K562 (cell line): ENCODE measurements at places on chromosomes 7 and 10.

- peak; percentile 0 for DNase-seq
These were observed 78.3 kb downstream of the ATRNL1 start for GRCh38 chr10:115171392-115171960.

- no peak for DNase-seq
These were observed 385 bp downstream of the IGF2BP3 start for GRCh38 chr7:23469961-23470250.

DNA sequence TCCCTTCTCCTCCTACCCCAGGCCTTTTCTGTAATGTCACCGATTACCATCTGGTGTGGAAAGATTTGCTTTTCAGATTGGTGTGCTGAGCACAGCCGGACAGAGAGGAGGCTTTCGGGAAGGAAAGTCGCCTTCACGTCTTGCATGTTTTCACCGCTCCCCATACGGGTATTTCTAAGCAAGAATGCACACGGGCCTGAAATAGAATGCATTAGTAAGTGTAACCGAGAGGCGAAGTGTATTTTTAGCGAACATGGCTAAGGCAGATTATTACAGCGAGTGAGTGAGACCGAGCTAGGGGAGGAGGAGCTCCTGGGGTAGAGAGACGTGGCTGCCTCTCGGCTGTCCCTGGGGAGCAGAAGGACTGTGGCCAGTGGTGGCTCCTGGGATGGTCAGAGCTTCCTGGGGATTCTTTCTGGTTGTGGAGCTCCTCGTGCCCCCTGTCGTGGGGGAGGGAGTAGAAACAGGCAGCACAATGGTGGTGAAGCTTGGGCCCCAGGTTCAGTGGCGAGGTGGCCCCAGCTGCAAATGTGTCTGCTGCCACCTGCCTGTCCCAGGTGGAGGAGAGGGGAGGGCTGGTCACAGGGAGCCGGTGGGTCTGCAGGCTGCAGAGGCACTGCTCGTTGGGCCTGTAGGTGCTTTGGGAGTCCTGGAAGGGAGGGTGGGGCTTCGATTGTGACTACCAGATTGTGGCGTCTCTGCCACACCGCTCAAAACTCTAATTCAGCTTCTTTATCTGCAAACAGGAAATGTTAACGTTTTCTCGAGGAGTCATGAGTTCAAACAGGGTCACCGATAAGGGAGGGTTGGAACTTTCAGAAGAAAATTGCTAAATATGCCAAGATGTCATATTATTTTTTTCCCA, 135.8 kb downstream of the CAMK1D start:
- DNase-seq, result no peak

DNA sequence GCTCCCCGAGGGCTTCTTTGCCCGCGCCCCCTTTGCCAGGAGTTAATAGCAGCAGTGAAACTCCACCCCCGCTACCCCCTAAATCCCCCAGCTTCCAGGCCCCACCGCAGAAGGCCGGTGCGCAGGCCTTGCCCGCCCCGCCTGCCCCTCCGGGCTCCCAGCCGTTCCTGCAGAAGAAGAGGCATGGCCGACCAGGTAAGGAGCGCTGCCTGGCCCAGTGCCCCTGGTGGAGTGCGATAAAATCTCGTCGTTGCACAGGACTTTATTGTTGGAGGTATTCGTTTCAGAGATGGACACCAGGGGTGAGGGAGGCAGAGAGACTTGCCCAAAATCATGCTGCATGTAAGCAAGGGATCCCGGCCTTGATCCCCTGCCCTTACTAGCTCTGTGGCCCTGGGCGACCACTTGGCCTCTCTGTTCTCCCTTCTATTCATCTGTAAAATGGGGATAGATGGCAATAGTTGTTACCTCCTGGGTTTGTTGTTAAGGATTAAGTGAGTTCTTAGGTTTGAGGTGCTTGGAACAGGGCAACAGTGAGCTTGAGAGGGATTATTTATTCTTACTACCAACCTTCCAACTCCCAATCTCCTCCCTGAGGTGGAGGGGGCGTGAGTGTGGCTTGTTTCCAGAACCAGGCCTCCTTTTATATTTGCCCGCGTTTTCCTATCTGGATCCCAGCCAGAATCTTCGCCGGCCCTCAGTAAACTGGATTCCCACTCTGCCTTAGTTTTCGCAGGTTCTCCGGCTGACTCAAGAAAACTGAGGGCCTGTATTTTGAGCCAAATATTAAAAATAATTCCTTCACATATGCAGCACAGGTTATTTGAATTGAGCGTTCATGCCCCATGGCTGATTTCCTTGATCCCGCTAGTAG, 78.3 kb downstream of the WIPF3 start:
- no peak for DNase-seq

- no peak for DNase-seq
These were observed 247.9 kb downstream of the PTEN start for GRCh38 chr10:88111294-88111693.

GRCh38 chr10:38038107-38038931, 27.8 kb downstream of the ZNF33A start:
- DNase-seq, result no peak

- DNase-seq, result peak; percentile 22
These were observed 7.6 kb upstream of the SLC26A3 start for GRCh38 chr7:107810626-107811025.

- DNase-seq, result no peak
These were observed 73.3 kb downstream of the ZMIZ1 start for GRCh38 chr10:79142064-79142491.

DNA sequence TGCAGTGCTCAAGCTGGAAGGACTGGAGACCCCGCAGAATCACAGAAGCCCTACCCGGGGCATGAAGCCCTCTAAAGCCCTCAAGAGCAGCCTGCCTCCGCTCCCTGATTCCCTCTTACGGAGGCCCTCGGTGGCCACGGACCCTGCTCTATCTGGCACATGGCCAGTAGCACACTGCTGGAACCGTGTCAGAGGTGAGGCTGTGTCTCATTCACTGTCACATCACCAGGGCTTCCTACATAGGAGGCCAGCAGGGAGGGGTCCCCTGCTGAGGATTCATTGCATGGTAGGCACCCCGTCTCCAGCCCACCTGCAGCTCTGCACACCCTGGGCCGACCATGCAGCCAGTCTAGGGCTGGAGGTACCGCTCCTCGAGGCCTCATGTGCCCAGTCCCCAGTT, 259.2 kb downstream of the TNS3 start:
- DNase-seq, result no peak

DNA sequence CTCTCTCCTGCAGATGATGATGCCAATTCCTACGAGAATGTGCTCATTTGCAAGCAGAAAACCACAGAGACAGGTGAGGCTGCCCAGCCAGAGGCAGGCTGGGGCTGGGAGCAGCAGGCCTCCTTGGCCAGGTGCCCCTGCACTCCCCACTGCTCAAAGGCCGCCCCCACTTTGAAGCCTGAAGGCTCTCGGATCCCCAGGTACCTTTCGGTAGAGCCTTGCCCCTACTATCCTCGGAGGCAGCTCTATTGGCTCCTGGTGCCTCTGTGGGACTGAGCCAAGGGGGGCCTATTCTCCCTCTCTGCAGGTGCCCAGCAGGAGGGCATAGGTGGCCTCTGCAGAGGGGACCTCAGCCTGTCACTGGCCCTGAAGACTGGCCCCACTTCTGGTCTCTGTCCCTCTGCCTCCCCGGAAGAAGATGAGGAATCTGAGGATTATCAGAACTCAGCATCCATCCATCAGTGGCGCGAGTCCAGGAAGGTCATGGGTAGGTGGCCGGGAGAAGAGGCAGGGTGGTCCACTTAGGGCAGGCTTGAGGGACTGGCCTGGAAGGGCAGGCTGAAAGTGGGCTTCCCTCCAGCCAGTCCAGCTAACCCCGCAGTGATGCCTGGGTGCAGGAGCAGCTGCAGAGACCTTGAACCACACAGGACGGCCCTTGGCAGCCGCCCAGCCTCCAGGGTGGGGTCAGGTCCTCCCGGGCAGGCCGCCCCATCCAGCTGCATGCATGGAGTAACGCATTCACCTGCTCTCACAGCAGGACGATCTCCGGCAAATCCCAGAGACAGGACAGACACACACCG, 14.1 kb downstream of the LAT2 start:
- no peak for DNase-seq

GRCh38 chr10:61944410-61945147, 43.1 kb downstream of the ARID5B start:
- DNase-seq, result no peak

DNA sequence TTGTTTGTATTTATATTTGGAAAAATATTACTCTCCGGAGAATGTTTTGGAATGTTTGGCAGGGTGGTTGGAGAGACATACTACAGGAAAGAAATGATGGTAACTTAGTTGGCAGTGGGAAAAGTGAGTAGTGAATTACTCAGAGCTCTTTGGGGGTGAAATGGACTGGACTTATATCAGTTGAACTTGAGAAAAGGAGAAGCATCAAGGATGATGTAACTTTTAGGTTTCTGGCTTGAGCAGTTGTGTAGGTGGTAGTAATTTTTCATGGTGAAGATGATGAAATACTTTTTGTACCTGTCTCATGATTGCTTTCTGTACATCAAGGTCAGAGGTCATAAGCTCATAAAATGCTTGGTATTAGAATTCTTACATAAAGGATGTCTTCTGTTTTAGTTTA, 617.2 kb downstream of the AUTS2 start:
- no peak for DNase-seq

DNA sequence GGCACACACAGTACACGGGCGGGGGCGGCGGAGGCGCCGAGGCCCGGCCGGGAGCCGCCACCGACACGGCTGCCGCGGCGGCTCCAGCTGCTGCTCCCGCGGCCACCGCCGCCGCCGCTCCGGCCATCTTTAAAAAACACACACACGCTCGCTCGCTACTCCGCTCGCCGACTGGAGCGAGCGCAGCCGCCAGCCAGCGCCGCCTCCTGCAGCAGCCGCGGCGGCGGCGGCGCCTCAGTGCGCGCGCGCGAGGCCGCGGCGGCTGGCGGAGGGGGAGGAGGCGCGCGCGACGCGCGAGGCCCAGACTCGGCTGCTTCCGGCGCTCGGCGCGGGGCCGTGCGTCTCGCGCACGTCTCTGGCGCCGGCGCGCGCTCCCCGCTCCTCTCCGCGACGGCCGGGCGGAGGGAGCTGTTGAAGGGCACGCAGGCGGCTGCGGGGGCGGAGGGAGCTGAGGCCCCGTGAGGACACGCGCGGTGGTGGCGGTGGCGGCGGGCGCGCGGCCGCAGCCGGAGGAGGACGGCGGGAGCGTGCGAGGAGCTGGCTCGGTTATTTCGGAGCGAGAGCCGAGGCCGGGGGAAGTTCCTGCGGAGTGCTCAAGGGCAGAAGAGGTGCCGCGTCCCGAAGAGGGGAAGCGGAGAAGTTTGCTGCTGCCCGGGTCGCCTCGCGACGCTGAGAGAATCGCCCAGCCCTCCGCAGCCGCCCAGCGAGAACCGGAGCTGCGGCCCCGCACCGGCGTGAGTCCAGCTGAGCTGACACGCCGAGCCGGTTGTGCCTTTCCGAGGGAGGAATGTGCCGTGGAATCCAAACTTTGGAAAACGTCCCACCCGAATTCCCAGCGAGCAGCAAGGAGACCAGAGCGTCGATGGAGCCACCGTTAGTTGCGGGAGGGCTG, at the start of gene KDM7A:
TSS of gene KDM7A (minus strand) at position 173 of the 892 bp plus-strand sequence. CDS start at position 127, 46 bp downstream.
- peak; percentile 96 for DNase-seq

GRCh38 chr7:30853576-30853975, 58.1 kb upstream of the AQP1 start:
- no peak for DNase-seq

GRCh38 chr10:24417053-24417452, 208.1 kb downstream of the KIAA1217 start:
- no peak for DNase-seq

- no peak for DNase-seq
These were observed 674.9 kb upstream of the POM121L12 start for GRCh38 chr7:52360541-52360940.

GRCh38 chr7:32273297-32273696, 203.1 kb upstream of the PDE1C start:
- DNase-seq, result no peak

- peak; percentile 84 for DNase-seq
These were observed at the start of gene PCGF6 for GRCh38 chr10:103350517-103351260. TSS of gene PCGF6 (minus strand) at chr10:103351140. CDS start at chr10:103351066, 74 bp downstream.

DNA sequence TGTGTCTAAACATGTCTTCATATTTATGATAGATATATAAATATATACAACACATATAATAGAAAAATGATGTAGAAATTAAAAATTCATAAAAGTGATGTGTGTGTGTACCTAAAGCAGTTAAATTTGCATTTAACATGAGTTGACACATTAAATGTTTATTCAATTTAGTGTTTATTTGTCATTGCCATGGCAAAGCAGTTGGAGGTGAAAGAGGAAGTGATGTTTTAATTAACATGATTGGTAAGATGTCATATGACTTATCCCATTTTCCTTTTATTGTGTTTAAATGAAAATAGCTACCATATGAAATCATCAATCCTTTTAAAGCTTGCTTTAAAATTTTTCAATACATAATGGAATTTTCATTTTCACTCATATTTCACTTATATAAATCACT, 452.6 kb downstream of the SUGCT start:
- DNase-seq, result no peak

DNA sequence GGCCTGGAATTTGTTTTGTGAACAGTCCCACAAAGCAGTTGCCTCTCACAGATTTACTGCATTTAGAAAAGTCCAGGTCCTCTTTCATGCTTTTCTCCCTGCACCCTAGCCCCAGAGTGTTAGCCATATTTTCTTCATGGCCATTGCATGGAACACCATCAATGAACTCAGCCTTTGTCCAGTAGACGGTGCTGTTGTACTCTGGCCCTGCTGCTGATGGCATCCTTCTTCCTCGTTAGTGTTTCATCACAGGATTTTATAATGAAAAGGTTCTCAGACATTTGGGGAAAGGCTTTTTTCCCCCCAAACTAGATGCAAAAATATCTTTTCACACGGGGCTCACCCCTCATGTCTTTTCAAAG, 93.0 kb upstream of the SLC25A13 start:
- peak; percentile 52 for DNase-seq

DNA sequence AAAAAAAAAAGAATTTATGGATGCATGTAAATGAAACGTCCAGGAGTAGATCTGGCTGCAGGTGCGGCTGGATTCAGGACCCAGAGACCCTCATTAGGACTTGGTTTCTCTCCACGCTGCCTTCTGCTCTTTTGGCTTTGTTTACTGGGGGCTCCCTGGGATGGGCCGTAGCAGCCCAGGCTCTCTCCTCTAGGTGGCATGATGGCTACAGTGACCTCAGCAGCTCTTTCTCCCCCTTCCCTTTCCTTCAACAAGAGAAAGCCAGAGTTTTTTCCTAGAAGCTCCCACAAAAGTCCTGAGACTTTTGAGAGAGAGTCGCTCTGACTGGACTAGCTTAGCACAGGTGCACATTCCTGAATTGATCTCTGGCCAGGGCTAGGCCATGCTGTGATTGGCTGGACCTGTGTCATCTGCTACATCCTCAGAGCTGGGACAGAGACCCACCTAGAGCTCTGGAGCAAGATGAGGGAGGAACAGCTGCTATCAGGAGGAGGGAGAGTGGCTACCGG, 67.8 kb upstream of the PDCD4 start:
- peak; percentile 22 for DNase-seq

- DNase-seq, result no peak
These were observed 505.6 kb downstream of the GALNT17 start for GRCh38 chr7:71637578-71637977.

- no peak for DNase-seq
These were observed 37.9 kb upstream of the AFAP1L2 start for GRCh38 chr10:114442091-114442630.

- DNase-seq, result no peak
These were observed 307.0 kb upstream of the IMMP2L start for GRCh38 chr7:111869280-111869679.

GRCh38 chr10:119517235-119518141, 25.0 kb downstream of the RGS10 start:
- no peak for DNase-seq
